ENCODE measurements at places on chromosomes 5 and 9.
A peak's percentile ranks its signal among the peaks of the same experiment; 100 is the strongest.

GRCh38 chr5:74372051-74372450, 268.5 kb downstream of the ENC1 start:
- DNase-seq = no peak

- no peak for DNase-seq
Measured at GRCh38 chr9:22052376-22052945, 43.4 kb upstream of the CDKN2B start.

DNA sequence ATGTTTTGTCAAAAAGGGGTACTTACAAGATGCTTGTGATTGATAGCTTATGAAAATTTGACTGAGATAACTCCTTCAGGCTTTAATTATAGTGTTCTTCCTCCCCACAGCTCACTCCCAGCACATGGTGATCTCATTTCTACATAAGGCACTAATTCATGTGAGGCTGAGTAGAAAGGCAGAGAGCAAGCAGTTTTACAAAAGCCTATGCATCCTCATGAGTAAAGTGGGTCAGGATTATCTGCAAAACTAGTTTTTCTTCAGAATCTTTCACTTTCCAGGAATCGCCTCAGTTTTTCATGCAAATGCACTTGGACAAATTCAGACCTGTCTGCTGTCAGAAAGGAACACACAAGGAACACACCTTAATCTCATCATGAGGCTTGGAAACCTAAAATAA, 92.1 kb upstream of the FBN2 start:
- no peak for DNase-seq

DNA sequence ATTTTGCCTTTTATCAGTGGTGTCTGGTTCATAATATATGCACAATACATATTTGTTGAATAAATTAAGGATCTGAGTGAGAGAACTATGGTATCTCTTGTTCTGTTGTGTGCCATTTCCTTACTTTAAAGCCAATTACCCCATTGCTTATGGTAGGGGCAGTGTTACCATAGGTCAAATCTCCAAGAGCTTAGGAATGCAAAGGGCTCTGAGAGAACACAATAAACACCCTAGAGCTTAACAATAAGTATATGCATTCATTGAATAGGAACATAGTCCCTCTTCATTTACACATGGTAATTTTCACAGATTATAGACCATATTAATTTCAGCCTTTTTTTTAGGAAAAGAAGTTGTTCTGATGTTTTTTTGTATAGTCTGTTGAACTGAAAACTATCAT, 112.2 kb downstream of the MCTP1 start:
- no peak for DNase-seq

- peak; percentile 7 for DNase-seq
Measured at GRCh38 chr5:54309691-54310432, 511 bp downstream of the ARL15 start.

- DNase-seq = no peak
Measured at GRCh38 chr5:135578685-135579341, at the start of gene CXCL14. Gene CXCL14 (minus strand): TSS chr5:135578991. CDS start chr5:135578778, 213 bp downstream.

DNA sequence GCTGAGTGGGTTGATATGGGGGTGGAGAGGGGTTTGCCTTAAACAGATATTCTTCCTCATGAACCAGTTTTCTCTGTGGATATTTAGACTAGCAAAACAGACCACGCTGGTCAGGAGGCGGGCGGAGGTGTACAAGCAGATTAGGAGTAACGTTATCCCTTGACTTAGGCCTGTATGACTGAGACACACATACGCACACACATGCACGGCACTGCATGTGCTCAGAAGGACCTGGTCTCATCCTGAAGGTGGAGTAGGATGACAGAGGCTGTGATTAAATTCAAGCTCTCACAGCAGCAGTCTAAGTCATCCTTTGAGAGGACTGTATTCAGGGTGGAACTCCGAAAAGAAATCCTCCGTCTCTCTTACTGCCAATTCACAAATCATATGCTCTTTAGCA, 209.7 kb downstream of the DIRAS2 start:
- DNase-seq = no peak

GRCh38 chr9:119167267-119167666, 202.0 kb downstream of the BRINP1 start:
- DNase-seq = no peak

DNA sequence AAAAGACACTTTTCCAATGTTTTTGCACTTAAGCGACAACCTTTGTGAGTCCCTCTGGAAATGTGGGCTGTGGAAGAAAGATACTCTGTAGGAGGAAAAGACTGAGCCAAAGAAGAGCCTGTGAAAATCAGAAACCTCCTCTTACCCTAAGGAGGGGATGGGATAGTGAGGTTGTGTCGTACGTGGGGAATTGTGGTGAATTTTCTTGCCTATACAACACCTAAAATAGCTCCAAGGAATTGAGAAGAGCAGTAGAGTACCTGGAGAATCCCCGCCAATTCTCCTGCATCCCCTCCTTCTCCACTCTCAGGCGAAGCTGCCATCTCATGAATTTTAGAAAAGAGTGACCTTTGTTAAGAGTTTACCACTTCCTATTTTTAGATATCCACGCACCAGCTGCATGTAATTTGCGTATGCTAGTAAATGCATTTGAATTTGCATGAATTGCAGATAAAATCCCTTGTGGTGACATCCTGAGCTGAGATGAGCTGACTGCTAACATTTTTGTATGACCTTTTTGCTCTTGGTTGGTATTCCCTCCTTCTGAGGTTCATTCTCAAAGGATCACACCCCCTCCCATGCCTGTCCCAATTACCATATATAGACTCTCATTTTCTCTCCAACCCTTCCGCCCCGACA, 147.2 kb downstream of the PCSK5 start:
- no peak for DNase-seq

GRCh38 chr9:72271613-72272478, 93.2 kb downstream of the ZFAND5 start:
- peak; percentile 48 for DNase-seq

- no peak for DNase-seq
Measured at GRCh38 chr5:4580772-4581171, 559.4 kb upstream of the ADAMTS16 start.

DNA sequence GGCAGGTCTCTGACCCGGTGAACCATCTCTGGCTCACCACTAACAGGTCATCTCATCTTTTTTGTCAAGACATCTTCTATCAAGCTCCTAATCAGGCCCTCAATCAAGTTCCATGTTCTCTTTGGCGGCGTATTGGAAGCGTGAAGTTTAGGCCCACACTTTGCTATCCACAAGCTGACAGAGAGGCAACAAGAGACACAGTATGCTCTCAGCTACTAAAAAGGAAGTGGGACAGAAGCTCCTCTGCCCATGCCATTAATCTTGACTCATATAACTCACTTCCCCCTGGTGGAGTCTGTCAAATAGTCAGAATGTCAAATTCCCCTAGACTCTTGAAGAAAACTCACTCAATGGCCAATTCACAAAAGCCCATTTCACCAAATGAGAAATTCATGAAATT, 77.6 kb upstream of the TMC1 start:
- no peak for DNase-seq

DNA sequence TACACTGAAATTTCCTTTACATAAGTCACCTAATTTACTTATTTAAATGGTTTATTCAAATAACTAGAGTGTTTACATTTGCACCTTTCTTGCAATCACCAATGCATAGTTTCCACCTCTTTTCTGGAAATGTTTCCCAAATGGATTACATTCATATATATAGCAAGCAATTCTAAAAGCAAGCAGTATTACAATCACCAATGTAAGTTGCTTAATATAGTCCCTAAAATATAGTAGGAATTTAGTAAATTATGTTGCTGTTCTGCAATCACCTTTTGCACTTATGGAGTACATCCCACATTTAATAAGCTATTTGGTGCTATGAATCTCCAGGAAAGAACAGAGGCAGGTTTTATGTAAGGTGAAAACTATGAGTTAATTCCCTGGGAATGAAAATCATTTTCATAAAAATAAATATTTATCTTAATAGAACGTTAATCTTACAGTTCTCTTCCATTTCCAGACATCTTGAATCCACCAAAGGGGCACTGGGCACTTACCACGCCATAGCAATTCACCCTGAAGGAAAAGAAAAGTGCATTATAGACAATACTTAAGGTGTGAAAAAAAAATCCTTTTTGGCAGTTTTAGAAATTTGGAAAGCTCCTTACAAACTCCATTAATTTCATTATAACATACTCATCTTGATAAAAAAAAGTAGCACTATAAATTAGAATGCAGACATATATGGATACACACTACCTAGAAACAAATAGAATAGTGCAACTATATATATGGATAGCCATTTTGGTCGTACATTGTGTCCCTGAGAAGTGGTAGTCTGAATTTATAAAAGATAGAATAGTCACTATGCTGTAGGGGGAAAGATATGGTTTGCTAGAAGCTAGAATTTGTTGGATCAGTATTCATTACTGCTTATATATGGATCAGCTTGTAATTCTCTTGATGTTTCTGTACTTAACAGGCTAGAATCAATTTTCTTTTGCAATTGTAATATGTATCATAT, 47.1 kb downstream of the ALDH1A1 start:
- DNase-seq = no peak

DNA sequence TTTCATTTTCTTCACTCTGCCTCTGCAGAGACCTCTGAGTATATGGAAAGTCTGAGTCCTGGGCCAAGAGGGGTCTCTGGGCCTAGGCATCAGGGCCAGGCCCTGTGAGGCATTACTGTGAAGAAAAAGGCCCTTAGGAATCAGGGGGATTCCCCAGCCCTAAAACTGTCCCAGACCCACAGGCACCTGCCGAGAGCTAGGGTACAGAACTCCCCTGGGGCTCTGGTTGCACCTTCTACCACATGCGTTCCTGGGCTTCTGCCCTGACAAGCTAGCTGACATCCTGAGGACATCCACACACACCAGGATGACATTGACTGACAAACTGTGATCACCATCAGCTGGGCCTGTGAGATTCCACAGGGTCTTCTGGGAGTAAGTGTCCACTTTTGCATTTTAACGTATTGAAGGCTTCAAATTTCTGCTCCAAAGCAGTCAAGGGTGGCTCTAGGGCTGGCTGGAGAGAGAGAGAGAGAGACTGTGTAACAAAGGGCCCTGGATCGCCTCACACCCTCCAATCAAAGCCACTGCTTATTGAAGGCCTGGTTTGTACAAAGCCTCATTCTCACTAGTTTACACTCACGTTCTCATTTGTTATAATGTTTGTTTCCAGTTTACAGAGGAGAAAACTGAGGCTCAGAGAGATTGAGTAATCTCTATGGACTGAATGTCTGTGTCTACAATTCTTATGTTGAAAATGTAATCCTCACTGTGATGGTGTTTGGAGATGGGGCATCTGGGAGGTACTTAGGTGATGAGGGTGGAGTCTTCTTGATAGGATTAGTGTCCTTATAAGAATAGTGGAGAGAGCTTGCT, 45.1 kb downstream of the TGFBI start:
- DNase-seq = no peak

- DNase-seq = no peak
Measured at GRCh38 chr5:116785106-116785505, 210.5 kb upstream of the SEMA6A start.

GRCh38 chr9:84781458-84781857, 111.9 kb downstream of the NTRK2 start:
- no peak for DNase-seq

DNA sequence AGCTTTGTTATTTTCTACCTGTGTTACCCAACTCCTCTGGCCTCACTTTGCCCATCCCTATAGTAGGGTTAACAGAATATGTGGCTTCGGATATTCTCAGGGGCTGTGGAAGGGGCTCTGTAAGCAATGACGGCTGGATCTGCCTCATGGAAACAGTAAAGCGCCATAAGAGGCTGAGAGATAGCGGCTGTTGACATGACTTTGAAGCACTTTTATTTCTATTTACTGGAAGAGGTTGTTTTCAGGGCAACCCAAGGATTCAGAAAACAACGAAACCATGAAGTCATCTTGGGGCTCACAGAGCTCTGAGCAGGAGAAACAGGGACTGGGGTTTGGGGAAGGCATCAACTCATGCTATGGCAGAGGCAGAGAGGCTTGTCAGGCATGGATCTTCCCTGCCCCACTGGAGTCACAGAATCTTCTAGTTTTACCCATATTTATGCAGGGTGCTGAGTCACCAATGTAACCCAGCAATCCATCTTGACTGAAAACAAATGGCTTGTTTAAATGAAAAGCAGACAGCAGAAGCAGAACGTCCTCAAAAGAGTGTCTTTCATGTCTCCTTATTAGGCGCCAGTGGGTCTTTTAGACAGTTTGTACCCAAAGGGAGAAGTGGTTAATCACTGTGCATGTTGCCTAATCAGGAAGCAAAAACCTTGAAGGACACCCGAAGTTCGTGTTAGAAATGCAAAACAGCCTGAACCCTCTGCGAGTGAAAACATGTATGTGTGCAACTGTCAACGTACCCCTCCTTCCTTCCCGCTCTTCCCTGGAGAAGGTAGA, 113.0 kb downstream of the COL23A1 start:
- DNase-seq = no peak

DNA sequence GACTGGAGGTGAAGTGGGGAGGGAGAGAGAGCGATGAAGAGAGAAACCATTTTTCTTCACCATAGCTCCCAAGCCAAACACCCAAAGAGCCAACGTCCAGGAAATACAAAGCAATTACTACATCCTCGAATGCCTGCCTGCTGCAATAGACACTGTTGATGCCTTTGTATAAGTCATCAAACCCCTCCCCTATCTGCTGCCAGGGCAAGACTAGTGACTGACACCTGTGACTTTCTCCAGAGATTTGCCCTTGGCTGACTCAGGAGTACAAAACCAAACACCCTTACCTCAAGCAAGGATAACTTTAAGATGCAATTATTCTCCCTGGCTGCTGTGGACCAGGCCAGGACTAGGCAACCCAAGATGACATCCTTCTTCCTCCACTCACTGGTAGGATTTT, 81.8 kb upstream of the RASA1 start:
- DNase-seq = no peak

- DNase-seq = no peak
Measured at GRCh38 chr5:60945813-60946187, 795 bp downstream of the NDUFAF2 start.

DNA sequence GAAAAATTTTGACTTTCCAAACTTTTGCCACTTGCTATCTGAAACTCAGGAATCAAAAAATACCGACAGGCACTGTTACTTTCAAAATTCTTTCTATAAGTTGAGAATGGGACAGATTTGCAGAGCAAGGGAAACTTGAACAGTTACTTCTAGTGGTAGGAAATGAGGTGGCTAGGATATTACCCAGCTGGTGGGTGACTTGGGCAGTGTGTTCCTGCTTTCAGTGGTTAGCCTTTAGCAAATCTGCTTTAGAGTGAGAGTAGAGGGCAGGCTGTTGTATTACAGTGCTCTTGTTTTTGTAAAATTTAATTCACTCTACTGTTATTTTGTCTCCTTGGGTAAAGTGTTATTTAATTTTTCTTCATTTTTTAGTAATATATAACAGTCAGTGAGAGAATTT, 40.2 kb upstream of the ROPN1L start:
- no peak for DNase-seq

DNA sequence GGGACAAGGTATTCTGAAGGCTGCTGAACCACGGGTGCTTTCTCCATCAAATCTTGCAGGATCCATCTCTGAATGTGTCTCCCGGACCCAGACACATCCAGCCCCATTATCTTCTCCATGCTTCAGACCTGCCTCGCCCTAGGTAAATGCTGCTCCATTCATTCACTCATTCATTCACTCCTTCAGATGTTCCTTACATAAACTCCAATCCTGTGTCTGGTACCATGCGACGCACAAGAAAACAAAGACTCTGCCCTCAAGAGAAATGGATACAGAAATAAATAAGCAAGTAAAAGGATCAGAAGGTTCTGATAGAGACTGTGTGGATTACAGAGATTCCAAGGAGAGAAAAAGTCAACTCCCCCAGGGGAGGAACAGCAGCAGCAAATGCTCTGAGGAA, 7.9 kb upstream of the PSMB7 start:
- no peak for DNase-seq

- no peak for DNase-seq
Measured at GRCh38 chr5:80662108-80662507, 7.3 kb upstream of the DHFR start.

All from activated T-cell treated with anti-CD3 and anti-CD28 coated beads for 4 hours (primary cell).